ENCODE measurements at places on chromosomes 7 and 10.

DNA sequence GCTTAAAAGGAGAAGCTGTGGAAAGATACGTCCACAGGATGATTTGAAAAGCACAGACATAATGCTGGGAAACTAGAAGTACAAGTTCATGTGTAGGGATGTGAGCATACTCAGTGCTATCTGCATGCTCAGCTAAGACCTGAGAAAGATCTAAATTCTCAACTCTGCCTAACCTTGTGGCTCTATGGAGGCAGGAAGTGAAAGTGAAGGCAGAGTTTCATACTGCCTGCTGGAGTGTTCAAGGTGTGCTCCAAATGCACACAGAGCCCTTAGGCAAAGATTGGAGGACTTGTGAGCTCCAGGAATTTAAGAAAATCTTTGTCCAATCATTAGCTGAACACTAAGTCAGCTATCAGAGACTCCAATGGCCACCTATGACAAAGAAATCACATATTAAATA, 190.9 kb downstream of the RNLS start:
- no peak for DNase-seq

- DNase-seq, result no peak
These were observed 217.5 kb downstream of the SNX13 start for GRCh38 chr7:17722798-17723197.

- peak; percentile 22 for DNase-seq
These were observed 164.8 kb downstream of the DNAJB6 start for GRCh38 chr7:157501581-157501980.

GRCh38 chr10:102399217-102400021, 3.9 kb downstream of the NFKB2 start:
- peak; percentile 85 for DNase-seq

All from activated T-cell treated with anti-CD3 and anti-CD28 coated beads, Interleukin-2, amount 50 U/mL, for 4 hours (primary cell).